Mucosa of descending colon (tissue), 3 donors: ENCODE measurements at places on chromosomes 4 and X. TPM values are rescaled to one million over a fixed set of nuclear protein-coding genes. Genes with fewer than 3 reads are reported as not detected.
A peak's percentile ranks its signal among the peaks of the same experiment; 100 is the strongest.

Gene TEX13B
- not detected for total RNA-seq

Gene ARX
- 0.13 TPM for total RNA-seq

- DNase-seq: no peak
Measured at GRCh38 chr4:187309456-187309855, 585.8 kb upstream of the FAT1 start.

DNA sequence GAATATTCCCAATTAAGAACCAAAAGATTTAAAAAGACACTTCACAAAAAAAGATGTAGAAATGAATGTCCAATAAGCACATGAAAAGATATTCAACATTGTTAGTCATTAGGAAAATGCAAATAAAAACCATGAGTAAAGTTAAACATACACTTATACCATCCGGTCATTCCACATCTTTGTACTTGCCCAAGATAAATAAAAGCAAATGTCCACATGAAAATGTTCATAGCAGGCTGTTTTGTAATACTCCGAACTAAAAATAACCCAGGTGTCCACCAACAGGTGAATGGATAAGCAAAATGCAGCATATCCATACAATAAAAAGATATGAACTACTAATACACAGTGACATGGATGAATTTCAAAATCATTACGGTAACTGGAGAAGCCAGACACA lies 28.6 kb upstream of the ZCCHC4 start:
- DNase-seq: no peak

DNA sequence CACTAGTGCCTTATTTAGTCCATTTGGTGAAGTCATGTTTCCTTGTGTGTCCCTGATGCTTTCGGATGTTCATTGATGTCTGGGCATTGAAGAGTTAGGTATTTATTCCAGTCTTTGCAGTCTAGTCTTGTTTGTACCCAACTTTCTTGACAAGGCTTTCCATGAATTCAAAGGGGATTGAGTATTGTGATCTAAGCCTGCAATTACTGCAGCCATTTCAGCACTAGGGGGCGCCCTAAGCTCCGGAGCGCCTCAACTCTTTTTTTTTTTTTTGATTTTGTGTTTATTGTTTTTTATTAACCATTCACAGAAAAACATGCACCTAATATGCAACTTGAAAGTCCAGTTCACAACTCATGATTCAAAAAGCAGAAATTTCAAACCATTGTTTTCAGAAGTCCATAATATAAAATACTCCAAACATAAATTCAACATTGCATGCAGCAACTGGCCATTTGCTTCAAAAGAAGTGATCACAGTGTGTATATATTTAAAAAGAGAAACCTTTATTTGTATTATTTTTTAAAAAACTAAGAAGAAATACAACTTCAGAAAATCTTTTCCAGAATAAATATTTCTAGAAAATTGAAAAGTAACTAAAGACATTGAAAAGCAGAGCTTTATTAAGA lies 59.2 kb downstream of the PTPN13 start:
- DNase-seq: peak; percentile 35
